ENCODE measurements at places on chromosomes 4 and X.

GRCh38 chr4:15652841-15653240 lies 2.3 kb downstream of the FBXL5 start:
- DNase-seq: no peak
- peak overlapping the region; percentile 95 for H3K4me3 ChIP-seq
- H3K27me3 ChIP-seq: no peaks in the 10 kb centered on the region
- H3K36me3 ChIP-seq: no peaks in the 10 kb centered on the region
- peaks cover 2% of the 10 kb centered on the region for H3K4me1 ChIP-seq
- no peak overlapping the region for H3K27ac ChIP-seq

- DNase-seq: peak; percentile 12
- H3K4me3 ChIP-seq: no peak overlapping the region
- H3K4me1 ChIP-seq: no peaks in the 10 kb centered on the region
- H3K27me3 ChIP-seq: no peaks in the 10 kb centered on the region
Measured at GRCh38 chr4:86924811-86925210, 10.0 kb upstream of the AFF1 start.

DNA sequence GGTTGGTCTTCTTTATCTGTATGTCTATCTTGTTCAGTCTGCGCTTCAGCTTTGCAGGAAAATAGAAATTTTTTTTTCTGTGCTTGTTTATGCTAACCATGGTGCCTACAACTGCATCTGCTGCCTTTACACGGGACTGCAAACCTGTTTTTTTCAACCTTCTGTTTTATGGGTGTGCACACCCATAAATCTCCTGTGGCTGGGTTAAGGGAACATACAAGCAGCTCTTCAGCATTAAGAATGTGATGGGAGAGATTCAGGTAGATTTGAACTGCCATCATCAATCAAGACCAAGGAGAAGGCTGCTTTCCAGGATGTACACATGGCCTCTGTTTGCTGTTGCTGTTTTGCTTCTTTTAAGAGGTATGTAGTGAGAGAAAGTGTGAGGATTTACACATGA lies 502.9 kb downstream of the ANKRD50 start:
- DNase-seq: no peak
- no peak overlapping the region for H3K4me3 ChIP-seq
- H3K36me3 ChIP-seq: no peaks in the 10 kb centered on the region
- H3K4me1 ChIP-seq: peaks cover 6% of the 10 kb centered on the region
- no peak overlapping the region for H3K27ac ChIP-seq

DNA sequence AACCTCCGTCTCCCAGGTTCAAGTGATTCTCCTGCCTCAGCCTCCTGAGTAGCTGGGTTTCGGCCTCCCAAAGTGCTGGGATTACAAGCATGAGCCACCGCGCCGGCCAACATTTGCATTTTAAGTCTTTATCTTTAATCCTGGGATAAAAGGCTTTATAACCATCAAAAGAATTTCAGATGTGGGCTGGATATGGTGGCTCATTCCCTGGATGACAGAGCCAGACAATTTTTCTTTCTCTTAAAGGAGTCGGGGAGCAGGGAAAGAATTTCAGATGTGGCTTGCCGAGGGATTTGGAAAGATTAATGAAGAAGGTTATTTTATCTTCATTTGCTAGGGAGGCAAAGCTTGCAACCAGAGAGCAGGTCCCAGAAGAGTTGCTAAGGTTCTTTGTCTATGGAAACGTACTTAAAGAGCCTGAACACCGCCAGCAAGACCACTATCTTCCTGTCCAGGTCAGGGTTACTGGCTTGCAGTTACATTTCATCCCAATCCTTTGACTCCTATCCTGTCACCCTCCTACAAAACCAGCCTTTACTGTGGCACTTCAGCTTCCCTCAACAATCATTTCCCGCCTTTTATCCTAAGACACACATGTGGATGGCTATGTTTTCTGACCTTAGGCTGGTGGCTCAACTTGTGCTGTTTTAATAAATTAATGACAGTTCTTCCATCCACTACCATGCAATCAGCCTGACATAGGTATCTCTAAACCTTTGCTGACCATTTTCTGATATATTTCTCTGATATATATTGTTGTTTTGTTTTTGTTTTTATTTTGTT lies 3.9 kb upstream of the KLHL8 start:
- no peak overlapping the region for H3K4me3 ChIP-seq
- H3K27ac ChIP-seq: no peak overlapping the region
- H3K4me1 ChIP-seq: no peaks in the 10 kb centered on the region
- DNase-seq: no peak
- H3K36me3 ChIP-seq: no peaks in the 10 kb centered on the region

DNA sequence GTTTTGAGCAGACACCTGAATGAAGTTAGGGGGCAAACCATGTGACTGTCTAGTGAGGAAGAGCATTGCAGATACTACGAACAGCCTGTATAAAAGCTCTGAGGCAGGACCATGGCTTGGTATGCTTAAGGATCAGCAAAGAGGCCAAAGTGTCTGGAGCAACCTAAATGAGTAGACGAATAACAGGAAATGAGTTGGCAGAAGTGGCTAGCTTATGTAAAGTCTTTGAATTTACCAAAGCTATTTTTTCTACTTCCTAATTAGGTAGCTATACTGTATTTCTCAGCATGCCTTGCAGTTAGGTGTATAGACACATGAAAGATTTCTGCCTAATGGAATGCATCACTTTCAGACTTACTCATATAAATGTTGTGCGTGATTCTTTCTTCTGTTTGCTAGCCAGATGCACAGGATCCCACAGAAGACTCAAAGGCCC lies 9.3 kb upstream of the GPRIN3 start:
- no peaks in the 10 kb centered on the region for H3K27me3 ChIP-seq
- H3K36me3 ChIP-seq: no peaks in the 10 kb centered on the region
- peaks cover 2% of the 10 kb centered on the region for H3K4me1 ChIP-seq
- H3K4me3 ChIP-seq: no peak overlapping the region
- H3K27ac ChIP-seq: no peak overlapping the region
- DNase-seq: no peak

GRCh38 chr4:29151584-29151983 lies 1568.6 kb upstream of the PCDH7 start:
- no peaks in the 10 kb centered on the region for H3K27me3 ChIP-seq
- H3K27ac ChIP-seq: no peak overlapping the region
- H3K36me3 ChIP-seq: no peaks in the 10 kb centered on the region
- no peak for DNase-seq
- H3K4me3 ChIP-seq: no peak overlapping the region

DNA sequence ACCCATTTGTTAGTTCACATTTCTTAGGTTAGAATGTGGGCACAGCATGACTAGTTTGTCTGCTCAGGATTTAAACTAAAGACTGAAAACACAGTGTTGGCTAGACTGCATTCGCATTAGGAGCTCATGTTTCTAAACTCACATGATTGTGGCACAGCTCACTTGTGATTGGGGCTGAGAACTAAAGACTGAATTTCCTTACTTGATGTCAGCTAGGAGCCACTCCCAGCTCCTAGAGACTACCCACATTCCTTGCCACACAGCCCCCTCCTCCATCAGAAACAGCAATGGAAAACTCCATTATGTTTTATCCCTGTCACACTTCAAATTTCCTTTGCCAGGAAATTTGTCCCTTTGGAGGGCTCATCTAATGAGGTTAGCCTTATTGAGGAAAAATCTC lies 170.2 kb upstream of the NUDT6 start:
- peaks cover 24% of the 10 kb centered on the region for H3K36me3 ChIP-seq
- peak; percentile 31 for DNase-seq
- no peak overlapping the region for H3K27ac ChIP-seq
- no peak overlapping the region for H3K4me3 ChIP-seq

- DNase-seq: no peak
- H3K4me3 ChIP-seq: no peak overlapping the region
- H3K36me3 ChIP-seq: no peaks in the 10 kb centered on the region
- H3K27ac ChIP-seq: no peak overlapping the region
- H3K27me3 ChIP-seq: no peaks in the 10 kb centered on the region
Measured at GRCh38 chrX:112654871-112655270, 24.9 kb downstream of the LHFPL1 start.

DNA sequence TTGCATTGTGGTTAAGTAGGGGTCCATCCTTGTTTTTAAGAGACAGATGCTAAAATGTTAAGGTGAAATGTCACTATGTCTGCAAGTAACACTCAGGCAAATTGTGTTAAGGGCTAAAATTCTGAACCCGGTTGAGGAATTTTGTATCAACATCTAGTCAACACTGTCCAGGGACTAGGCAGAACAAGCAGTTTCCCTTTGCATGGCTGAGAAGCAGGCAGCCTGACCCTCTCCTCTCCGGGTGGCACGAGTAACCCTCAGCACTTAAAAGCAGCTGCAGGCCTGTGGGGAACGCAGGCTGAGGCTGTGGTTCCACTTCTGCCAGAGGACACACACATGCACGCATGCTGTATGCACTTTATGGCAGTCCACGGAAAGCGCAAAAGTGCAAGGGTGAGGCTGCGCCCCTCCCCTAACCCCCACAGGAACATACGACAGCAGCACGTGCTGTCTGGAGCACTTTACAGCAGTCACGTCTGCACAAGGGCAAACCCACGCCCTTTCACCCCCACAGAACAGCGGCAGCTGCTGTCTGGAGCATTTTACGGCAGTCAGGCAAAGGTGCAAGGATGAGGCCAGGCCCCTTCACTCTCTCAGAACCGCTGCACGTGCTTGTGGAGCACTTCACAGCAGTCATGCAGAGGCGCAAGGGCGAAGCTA lies 619 bp upstream of the MPC1L start:
- H3K27me3 ChIP-seq: no peaks in the 10 kb centered on the region
- H3K4me3 ChIP-seq: no peak overlapping the region
- H3K27ac ChIP-seq: no peak overlapping the region
- no peaks in the 10 kb centered on the region for H3K36me3 ChIP-seq
- H3K4me1 ChIP-seq: no peaks in the 10 kb centered on the region

GRCh38 chrX:80237072-80237471 lies 183.2 kb upstream of the TENT5D start:
- H3K4me3 ChIP-seq: no peak overlapping the region
- no peak for DNase-seq
- no peaks in the 10 kb centered on the region for H3K36me3 ChIP-seq
- H3K27me3 ChIP-seq: no peaks in the 10 kb centered on the region

- no peak overlapping the region for H3K4me3 ChIP-seq
- no peaks in the 10 kb centered on the region for H3K27me3 ChIP-seq
- no peak overlapping the region for H3K27ac ChIP-seq
- H3K36me3 ChIP-seq: no peaks in the 10 kb centered on the region
- DNase-seq: no peak
Measured at GRCh38 chr4:20347531-20347930, 95.8 kb downstream of the SLIT2 start.

- no peak overlapping the region for H3K27ac ChIP-seq
- H3K27me3 ChIP-seq: no peaks in the 10 kb centered on the region
- DNase-seq: no peak
- peaks cover 10% of the 10 kb centered on the region for H3K36me3 ChIP-seq
- peak overlapping the region; percentile 89 for H3K4me3 ChIP-seq
- no peaks in the 10 kb centered on the region for H3K4me1 ChIP-seq
Measured at GRCh38 chrX:130267956-130268448, 697 bp downstream of the ZNF280C start.

GRCh38 chr4:98828801-98829200 lies 100.1 kb downstream of the EIF4E start:
- no peaks in the 10 kb centered on the region for H3K27me3 ChIP-seq
- H3K4me3 ChIP-seq: no peak overlapping the region
- no peaks in the 10 kb centered on the region for H3K4me1 ChIP-seq
- peak; percentile 34 for DNase-seq
- no peaks in the 10 kb centered on the region for H3K36me3 ChIP-seq

DNA sequence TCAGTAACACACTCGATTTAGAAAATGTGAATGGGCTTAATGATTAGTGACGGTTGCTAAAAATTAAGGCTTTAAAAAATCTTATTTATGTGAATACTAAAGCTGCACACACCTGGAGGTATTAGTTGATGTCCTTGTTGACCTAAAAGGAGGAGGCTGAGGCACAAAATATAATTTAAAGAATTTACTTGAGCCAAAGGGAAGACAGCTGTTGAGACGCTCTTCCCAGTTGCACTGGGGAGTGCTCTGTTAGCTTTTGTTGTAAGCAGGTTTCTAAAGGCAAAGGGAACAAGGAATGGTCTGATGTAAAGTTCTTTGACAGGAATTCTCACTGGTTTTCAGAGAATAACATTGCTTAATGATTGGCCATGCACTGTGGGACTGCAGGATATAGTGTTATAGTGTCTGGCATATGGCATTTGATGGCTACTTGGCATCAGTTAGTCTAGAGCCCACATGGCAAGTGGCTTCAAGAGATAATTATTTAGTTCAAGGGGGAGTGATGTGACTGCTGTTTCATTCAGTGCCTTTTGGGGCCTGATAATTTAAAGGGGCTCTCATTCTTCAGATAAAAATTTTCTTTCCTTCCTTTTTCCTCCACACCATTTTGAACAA lies 30.8 kb upstream of the PGM2 start:
- peaks cover 6% of the 10 kb centered on the region for H3K36me3 ChIP-seq
- H3K4me1 ChIP-seq: no peaks in the 10 kb centered on the region
- H3K27me3 ChIP-seq: no peaks in the 10 kb centered on the region
- no peak for DNase-seq
- H3K27ac ChIP-seq: no peak overlapping the region
- H3K4me3 ChIP-seq: no peak overlapping the region

GRCh38 chr4:151717909-151718628 lies 42.7 kb downstream of the GATB start:
- H3K36me3 ChIP-seq: no peaks in the 10 kb centered on the region
- H3K27me3 ChIP-seq: no peaks in the 10 kb centered on the region
- H3K27ac ChIP-seq: no peak overlapping the region
- no peaks in the 10 kb centered on the region for H3K4me1 ChIP-seq
- no peak overlapping the region for H3K4me3 ChIP-seq

DNA sequence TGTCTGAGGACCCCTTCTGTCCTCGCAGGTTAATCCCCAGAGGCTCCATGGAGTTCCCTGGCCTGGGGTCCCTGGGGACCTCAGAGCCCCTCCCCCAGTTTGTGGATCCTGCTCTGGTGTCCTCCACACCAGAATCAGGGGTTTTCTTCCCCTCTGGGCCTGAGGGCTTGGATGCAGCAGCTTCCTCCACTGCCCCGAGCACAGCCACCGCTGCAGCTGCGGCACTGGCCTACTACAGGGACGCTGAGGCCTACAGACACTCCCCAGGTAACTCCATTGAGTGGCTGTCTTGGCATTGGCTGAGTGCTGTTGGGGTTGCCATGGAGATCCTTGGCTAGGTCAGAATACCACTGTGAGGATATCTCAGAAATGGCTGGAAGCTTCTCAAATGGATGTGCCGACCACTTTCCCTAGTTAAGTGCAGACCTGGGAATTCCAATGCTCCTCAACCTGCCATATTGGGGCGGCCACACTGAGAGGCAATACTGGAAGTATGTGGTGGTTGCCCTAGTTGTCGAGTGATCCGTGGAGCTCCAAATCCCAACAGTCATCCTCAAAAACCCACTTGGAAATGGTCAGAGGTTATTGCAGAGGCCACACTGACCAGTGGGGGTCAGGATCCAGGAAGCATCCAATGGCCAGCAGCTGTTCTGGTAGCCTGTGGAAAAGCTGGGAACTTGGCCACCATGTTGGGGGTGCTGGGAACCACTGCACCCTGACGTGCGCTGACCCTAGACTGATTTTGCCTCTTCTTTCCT lies 4.9 kb downstream of the GATA1 start:
- DNase-seq: no peak
- peaks cover 7% of the 10 kb centered on the region for H3K36me3 ChIP-seq
- H3K4me3 ChIP-seq: no peak overlapping the region
- no peaks in the 10 kb centered on the region for H3K27me3 ChIP-seq

- H3K27me3 ChIP-seq: no peaks in the 10 kb centered on the region
- H3K4me1 ChIP-seq: peaks cover 2% of the 10 kb centered on the region
- no peaks in the 10 kb centered on the region for H3K36me3 ChIP-seq
- H3K4me3 ChIP-seq: no peak overlapping the region
- no peak for DNase-seq
Measured at GRCh38 chr4:76256032-76256431, 4.5 kb downstream of the FAM47E start.

GRCh38 chr4:3335385-3335784 lies 42.6 kb downstream of the RGS12 start:
- H3K36me3 ChIP-seq: no peaks in the 10 kb centered on the region
- H3K27ac ChIP-seq: no peak overlapping the region
- no peak for DNase-seq
- H3K4me3 ChIP-seq: no peak overlapping the region
- no peaks in the 10 kb centered on the region for H3K4me1 ChIP-seq
- H3K27me3 ChIP-seq: no peaks in the 10 kb centered on the region

All from H9 (cell line).